ENCODE measurements at places on chromosomes 2 and 18. TPM values are rescaled to one million over a fixed set of nuclear protein-coding genes. Genes with fewer than 3 reads are reported as not detected.

GRCh38 chr2:54572262-54572635 is 116.1 kb downstream of the SPTBN1 start:
- no peak for DNase-seq

DNA sequence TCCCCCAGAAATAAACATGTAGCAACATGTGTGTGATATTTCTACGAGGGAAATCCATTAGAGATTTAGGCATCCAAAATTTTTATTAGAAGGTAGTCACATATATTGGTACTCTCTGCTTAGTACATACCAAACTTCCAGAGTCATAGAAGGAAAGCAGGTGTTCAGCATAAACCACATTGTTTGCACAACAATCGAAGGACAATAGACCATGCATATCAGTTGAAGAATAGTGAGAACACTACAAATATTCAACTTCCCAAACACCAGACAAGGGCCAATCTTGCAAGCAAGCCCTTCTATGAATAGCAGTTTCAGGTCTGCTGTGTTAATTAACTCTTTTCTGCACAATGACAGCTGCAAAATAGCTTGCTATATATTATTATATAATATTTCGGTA is 702.2 kb downstream of the ERBB4 start:
- DNase-seq: no peak

CCDC68 gene
- 41.3 TPM for total RNA-seq

DNA sequence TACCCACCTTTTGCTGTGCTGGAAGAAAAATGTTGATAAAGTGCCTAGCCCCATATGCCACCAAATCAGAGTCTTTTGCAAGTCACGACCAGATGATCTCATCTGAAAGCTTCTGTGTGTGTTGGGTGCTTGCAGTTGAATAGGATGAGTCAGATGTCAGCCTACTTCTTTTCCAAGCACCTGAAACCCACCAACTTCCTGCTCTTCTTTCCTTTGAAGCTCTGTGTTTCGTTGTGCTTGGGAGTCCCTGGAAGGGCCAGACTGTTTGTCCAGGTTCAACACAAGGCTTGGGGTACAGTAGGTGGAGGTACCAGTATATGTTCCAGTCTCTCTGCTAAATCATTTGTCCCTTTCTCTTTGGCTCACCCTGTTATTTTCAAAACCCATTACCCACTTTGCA is 36.8 kb upstream of the LCLAT1 start:
- no peak for DNase-seq

GRCh38 chr2:47344890-47345589 is 57.9 kb upstream of the MSH2 start:
- DNase-seq: peak; percentile 94

MTERF4 gene
- total RNA-seq: 41.3 TPM

CCDC102B gene
- total RNA-seq: 114 TPM

DNA sequence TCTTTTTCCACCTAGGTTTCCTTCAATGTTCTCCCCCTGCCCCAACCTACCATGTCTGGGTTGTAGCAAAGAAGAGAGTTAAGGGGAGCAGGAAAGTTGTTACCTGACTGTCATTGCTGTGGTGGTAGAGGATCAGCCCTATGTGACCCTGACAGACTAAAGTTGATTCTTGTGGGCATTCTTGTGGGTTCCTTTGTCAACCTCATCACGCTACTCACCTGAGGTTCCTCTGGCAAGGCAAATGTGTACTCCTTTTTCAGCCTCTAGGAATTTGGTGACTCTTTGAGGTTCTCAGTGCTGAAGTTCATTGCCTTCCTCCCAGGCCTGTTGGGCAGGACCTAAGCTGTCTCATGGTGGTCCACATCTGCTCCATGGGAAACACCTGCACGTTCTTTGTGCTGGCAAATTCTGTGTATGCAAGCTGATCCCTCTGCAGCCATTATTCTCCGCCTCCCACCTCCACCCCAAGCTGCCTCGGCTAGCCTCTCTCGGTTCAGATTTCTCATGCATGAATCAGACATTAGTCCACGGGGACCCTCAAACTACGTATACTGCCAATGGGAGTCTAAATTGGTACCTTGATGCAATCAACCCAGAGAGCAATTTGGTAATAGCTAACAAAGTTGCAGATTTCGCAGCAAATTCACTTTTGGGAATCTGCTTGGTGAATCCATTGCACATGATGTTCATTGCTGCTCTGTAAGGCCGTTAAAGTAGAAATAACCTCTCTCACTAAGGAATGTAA is 1.5 kb upstream of the GMCL1 start:
- DNase-seq: no peak

TMEM247 gene
- not detected for total RNA-seq

- DNase-seq: no peak
Measured at GRCh38 chr2:183868707-183869106, 729.6 kb upstream of the ZNF804A start.

DNA sequence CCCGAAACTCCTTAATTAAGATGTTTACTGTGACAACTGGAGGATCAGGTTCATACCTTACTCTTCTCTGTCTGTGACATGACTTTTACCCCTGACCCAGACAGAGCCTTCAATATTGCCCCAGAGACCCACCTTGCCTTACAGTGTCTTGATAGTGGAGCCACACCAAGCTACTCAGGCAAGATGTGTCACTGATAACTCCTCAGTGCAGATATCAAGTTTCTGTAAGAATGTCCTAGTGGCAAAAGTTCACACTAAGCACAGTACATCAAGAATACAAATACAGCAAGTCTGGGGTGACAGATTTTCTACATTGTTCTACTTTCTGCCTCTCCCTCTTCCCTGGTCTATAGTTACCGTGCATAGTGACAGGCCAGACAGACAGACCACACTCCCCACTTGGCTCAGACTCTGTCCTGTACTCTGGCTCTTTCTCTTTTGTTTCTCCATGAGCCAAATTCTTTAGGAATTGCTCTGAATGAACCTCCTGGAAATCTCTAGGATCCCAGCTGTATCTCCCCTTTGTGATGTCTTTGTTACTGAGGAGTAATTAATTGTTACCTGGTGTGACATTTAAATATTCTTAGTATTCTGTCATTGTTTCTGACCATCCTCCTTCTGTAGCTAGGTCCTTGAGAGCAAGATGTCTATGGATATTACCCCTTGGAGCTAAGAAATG is 24.1 kb upstream of the APOB start:
- DNase-seq: no peak

MARCHF4 gene
- 0.05 TPM for total RNA-seq

SLC9A4 gene
- 2.9 TPM for total RNA-seq

DNA sequence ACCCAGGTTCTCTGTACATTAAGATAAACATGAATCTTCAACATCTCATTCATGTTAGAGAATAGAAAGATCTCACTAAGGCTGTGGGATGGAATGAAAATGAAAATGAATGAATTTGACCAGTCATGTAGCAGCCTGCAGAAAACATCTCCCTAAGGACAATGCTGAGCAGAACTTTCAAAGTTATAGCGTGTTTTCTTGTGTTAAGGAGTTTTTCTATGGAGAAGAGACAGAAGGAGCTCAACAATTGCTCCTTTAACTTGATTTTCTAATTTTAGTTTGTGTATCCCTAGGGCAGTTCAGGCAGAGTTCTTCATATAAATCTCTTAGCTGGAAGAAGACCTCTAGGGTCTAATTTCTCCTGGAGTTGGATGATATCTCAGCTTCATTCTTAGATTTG is 45.2 kb upstream of the PDCL3 start:
- DNase-seq: no peak

- no peak for DNase-seq
Measured at GRCh38 chr18:34744569-34744968, 34.5 kb downstream of the DTNA start.

- no peak for DNase-seq
Measured at GRCh38 chr2:130877258-130877657, 40.5 kb downstream of the ARHGEF4 start.

GRCh38 chr2:164150604-164151003 is 414.8 kb upstream of the FIGN start:
- DNase-seq: no peak

DNA sequence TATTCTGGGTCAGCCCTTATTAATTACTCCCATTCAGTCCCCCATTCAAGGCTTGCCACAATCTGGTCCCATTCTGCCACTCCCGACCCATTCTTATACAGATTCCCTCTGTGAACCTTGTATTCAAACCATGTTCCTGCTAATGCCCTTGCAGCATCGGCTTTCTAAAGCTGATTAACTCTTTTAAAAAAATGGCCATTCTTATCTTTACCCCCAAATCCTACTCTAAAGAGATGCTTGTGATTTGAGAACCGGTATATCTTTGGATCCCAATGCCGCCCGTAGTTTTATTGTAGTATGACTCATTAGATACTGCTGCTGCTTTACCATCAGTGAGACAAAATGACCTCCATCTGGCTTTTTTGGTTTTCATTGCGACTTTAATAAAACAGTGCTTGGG is 72.2 kb downstream of the XRCC5 start:
- no peak for DNase-seq

CRYGD gene
- 0.95 TPM for total RNA-seq

DNA sequence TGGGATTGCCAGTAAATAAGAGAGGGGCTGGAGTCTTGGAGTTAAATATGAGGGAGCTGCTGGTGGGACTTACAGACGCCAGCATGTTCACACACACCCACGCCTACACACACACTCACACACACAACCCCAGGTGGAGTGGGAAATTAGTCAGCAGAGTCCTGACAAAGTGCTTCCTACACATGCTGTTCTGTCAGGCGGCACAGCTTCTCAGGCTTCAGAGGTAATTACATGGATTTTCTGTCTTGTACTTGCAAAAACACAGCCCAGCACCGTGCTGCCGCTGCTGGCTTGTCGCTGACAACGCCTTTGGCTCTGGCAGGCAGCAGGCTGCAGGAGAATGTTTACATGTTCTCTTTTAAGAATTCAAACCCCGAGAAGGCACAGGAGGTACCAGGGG is 1186.3 kb upstream of the CELF4 start:
- no peak for DNase-seq

GRCh38 chr2:119006441-119006840 is 64.4 kb downstream of the MARCO start:
- DNase-seq: no peak

DNA sequence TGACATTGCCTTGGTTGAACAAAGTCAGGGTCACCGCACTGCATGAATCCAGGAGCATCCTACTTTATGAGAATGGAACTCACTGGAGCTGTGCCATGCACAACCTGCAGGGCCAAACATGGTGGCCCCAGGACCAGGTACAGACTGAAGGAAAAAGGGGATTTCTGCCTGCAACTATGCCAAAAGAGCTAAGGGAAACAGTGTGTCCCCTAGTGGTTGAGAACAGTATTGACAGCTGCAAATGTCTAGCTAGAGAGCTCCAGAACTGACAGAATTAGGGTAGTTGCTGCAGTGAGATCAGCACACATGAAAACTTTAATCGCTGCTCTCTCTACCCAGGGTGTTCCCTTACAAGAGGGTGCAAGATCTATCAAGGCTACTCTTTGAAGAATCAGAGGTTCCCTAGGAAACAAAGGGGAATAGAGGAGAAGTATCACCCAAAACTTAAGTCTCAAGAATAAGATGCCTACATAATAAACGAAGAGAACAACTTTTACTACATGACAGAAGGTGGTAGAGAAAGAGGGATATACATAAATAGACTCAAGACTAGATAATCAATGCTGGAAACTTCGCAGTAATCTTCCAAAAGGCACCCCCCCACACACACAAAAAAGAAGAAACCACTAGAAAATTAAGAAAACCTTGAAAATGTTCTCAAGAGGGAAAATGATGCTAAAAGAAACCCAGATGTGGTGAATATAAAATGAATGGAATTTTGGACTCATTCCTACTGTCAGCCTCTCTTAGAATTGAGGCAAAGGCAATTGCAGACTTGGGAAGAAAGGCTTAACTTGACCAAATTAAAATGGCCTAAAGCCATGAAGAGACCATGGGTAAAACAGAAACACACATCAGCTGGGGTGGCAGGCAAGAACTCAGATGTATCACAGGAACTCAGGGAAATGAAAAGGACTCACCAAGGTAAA is 43.6 kb upstream of the IHH start:
- DNase-seq: no peak

GRCh38 chr2:137262594-137262993 is 497.2 kb downstream of the THSD7B start:
- DNase-seq: no peak

EMILIN1 gene
- total RNA-seq: 122 TPM

CELF4 gene
- total RNA-seq: 0.79 TPM

GRCh38 chr2:119862127-119862889 is 102.6 kb downstream of the PTPN4 start:
- DNase-seq: no peak

- no peak for DNase-seq
Measured at GRCh38 chr2:172239944-172240590, 137.4 kb upstream of the DLX2 start.

DNA sequence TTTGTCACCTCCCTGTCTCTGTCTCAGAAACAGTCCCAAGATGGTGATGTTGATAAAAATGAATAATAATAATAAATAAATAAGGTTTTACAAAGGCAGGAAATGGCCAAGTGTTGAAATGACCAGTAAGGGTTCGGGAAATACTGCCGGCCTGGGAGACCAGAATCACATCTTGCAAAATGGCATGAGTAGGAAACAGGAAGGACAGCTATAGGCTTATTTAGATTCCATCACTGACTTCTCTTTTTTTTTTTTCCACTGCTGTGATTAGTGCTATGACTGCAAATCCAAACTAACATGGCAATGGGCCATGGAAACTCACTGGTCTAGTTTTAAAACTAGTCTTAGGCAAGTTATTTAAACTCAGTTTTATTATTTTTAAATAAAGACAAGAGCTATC is 60.6 kb downstream of the SCN1A start:
- no peak for DNase-seq

DNA sequence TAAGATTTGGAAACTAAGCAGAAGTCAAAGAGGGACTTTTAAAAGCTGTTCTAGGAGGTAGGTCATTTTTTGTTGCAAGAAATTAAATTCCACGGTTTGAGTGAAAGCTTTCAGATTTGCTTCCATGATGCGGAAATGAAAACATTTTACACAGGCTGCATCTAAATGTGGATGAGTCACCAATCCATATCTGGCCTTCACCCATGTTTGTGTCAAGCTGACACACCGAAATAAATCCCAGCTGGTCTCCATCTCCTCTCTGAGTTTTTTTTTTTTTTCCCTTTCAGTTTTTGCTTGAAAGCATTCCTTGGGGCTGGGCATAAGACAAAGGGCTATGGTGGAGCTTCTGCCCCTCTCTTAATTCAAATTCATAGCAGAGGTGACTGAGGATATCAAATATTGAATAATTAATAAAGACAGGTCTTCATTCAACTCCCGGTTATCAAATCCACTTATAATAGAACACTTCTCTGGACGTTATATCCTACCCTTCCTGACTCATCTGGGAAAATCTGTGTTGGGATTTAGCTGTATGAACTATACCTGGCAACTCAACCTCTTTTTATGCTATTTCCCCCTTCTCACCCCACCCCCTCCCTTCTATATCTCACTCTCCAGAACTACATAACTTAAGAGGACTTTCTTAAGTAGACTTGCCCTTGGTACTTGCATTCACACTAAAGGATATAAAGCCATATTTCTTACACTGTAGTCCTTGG is 558.3 kb upstream of the GCFC2 start:
- no peak for DNase-seq

SPP2 gene
- not detected for total RNA-seq

- DNase-seq: no peak
Measured at GRCh38 chr2:23053601-23054000, 331.4 kb upstream of the KLHL29 start.

- DNase-seq: no peak
Measured at GRCh38 chr18:47263430-47264307, 12.2 kb upstream of the SKOR2 start.

- DNase-seq: no peak
Measured at GRCh38 chr18:10322004-10322403, 132.4 kb upstream of the APCDD1 start.

- DNase-seq: peak; percentile 28
Measured at GRCh38 chr2:170409164-170409535, 231.2 kb downstream of the MYO3B start.
